Aorta (tissue), 5 donors: ENCODE measurements at places on chromosomes 5 and 9.

DNA sequence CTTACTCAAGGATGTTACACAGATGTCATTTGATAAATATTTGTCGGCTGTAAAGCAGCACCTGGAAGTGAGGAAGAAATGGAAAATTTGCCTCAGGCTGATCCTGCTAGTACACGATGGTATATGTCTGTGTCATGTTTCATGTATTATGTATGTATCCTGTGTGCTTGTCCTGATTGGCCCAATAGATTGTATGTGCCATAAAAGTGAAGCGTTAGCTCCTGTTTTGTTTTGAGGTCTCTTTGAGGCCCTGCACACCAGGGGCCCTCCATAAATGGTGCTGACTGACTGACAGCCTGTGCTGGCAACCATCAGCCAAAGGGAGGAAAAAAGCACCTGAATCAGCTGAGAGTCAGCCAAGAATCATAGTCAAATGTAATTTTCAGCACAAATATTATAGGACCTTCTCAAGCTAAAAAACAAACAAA lies 11.8 kb upstream of the LNPEP start:
- DNase-seq, result no peak

DNA sequence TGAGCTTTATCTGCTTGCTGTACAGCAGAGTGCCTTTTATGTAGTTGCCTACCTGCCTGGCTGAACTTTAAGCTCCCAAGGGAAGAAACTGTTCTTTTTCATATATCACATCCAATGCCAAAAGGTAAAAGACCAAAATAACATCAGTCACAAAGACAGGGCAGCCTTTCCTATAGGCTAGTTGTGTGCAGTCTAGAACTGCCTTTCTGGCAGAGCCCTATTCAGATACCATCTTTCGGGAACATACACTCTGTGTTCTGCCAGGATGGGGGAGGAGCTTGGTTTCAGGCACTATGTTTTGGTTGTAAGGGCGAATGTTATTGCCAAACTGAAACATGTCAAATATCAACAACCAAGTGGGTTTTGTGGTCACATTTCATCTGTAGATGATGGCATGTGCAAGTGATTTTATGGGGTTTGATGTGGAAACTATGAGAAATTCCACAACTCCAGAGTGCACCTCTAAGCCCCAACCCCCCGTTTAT lies 314.5 kb downstream of the ADGRV1 start:
- no peak for DNase-seq

GRCh38 chr9:137128158-137128861 lies 10.6 kb upstream of the GRIN1 start:
- DNase-seq, result no peak

DNA sequence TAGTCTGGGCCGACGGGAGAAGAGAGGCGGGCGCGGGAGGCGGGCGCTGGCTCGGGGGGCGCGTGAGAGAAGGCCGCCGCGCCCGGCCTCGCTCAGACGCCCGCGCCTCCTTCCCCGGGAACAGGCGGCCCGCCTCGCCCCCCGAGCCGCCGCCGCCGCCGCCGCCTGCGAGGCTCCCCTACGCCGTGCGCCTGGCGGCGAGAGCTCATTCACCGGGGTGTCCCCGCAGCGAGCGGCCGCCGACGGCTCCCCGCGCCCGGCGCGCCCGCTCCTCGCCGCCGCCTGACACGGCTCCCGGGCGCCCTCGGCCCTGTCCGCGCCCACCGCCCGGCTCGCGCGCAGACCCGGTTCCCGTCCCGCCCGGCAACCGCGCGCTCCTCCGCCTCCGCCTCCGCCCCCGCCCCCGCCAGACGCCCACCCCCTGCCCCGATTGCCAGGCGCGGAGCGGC lies at the start of gene GNAQ:
TSS of gene GNAQ (minus strand) at position 368 of the 449 bp plus-strand sequence. CDS start 576 bp downstream, outside the sequence.
- peak; percentile 60 for DNase-seq

DNA sequence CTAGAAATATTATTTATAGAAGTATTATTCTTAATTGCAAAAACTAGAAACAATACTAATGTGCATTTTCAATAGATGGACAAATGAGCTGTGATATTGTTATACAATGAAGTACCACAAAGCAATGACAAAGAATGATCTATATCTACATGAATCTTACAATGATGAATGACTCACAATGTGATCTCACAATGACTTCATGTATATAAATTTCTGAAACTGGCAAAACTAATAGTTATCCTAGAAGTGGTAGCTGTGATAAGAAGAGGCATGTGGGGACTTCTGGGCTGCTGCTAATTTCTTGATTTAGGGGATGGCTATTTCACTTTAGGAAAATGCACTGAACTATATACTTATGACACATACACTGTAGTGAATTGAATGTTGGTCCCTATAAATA lies 396.0 kb upstream of the ZNF608 start:
- DNase-seq, result no peak

DNA sequence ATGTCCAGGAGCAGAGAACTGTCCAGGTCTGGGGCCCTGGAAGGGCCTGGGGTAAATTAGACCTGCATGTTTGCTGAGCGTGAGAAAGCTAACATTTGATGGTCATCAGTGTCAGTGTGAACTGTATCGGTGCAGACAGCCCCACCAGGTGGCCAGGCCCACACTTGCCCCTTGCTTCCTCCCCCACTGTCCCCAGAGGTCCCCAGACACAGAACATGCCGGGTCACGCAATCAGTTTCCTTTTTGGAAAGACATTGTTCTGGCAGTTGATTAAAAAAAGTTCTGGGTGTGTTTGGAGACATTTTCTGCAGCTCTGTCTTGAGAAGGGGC lies 1.5 kb downstream of the NKD2 start:
- no peak for DNase-seq
